AG20443 (cell line): ENCODE measurements at places on chromosomes 7 and 10.

GRCh38 chr10:95532536-95532935, 28.6 kb downstream of the SORBS1 start:
- no peak for DNase-seq

- peak; percentile 72 for DNase-seq
Observed at GRCh38 chr7:20064974-20065862, 152.0 kb downstream of the MACC1 start.

DNA sequence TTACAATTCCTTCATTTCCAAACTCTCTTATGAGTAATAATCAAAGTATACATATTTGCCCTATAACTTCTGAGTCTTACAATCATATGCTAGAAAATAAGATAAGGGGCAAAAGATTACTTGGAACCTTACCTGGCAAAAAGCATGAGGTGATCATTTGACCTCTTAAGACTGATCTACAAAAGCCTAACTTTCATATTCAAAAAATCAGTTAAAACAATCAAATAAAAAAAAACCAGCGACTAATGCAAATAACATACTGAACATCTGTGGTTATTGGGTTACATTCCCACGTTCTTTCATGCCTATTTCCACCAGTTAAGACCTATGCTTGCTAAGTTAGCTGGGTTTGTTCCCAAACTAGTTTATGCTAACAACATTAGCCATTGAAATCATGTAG, 187.6 kb downstream of the RNF133 start:
- no peak for DNase-seq

- DNase-seq: no peak
Observed at GRCh38 chr10:62904281-62904875, 88.2 kb upstream of the EGR2 start.

DNA sequence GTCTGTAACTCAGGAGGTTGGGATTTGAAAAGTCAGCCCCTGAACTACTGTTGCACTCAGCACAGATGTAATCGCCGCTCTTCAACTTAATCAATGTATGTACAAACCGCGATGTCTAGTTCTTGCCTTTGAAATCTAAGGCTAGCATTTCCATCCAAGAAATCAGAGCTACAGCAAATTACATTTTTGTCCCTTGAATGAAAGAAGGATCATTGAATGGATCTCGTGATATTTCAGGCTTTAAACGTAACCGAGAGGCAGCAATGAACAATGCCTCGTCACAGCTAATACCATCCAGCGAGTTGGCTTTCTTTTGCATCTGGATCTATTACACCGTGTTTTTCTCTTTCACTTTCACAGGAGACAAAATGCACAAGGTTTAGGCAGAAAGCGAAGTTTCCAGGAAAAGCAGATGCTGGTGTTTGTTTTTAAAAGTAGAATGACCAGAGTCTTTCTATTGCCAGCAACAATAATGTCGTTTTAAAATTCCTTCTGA, 5.5 kb downstream of the SKIDA1 start:
- DNase-seq: peak; percentile 35

DNA sequence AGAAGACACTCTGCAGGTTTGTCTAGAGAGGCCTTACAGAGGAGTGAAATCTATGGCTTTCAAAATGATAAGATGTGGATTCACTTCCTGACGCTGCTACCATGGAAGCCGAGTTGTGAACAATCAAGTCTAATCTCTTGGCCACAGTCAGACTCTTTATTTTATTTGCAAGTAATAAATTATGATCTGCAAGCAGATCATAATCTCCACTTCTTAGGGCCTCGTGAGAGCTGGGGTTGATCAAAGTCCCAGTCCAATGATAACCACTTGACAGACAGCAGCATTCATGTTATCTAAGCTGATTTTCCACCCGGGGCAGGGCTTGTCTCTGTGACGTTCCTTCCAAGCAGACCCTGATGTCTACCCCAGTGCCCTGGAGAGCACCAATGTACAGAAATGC, 776.4 kb upstream of the AUTS2 start:
- no peak for DNase-seq

DNA sequence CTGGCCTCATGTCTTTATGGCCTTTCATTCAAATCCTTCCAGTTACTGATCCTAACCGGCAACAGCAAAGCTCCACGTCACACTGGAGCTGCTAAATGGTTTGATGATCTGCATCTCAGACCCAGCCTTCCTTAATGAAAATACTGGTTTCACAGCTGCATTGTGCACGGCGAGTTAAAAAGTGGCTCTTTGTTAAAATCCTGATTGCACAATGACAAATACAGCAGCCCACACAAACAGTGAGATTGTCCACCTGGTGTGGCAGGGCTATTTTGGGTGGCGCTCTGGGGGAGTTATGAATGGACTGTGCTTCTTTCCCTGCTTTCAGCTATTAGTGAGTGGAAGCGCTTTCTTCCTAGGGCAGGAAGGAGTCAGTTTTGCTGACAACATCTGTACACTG, 63.4 kb upstream of the C1QL3 start:
- no peak for DNase-seq

GRCh38 chr7:46490406-46490805, 569.3 kb upstream of the IGFBP3 start:
- DNase-seq: no peak

GRCh38 chr10:50557130-50557682, 66.5 kb downstream of the SGMS1 start:
- no peak for DNase-seq

- DNase-seq: no peak
Observed at GRCh38 chr10:51596695-51597094, 102.7 kb downstream of the CSTF2T start.

DNA sequence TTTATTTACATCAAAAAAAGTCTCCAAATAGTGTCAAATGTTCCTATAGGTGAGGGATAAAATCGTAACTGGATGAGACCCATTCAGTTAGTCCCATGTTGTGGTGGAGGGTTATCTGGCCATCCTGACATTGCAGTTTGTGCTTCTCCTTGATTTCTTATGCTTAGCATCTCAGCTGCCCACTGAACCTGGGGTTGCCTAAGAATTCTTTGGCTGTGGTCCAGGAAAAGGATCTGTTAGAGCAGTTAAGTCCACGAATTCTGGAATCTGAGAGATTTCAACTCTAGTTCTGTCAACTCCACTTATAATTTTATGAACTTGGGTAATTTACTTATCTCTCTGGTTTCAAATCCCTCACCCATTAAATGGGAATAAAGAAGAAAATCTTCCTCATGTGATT, 1673.4 kb downstream of the REEP3 start:
- no peak for DNase-seq

DNA sequence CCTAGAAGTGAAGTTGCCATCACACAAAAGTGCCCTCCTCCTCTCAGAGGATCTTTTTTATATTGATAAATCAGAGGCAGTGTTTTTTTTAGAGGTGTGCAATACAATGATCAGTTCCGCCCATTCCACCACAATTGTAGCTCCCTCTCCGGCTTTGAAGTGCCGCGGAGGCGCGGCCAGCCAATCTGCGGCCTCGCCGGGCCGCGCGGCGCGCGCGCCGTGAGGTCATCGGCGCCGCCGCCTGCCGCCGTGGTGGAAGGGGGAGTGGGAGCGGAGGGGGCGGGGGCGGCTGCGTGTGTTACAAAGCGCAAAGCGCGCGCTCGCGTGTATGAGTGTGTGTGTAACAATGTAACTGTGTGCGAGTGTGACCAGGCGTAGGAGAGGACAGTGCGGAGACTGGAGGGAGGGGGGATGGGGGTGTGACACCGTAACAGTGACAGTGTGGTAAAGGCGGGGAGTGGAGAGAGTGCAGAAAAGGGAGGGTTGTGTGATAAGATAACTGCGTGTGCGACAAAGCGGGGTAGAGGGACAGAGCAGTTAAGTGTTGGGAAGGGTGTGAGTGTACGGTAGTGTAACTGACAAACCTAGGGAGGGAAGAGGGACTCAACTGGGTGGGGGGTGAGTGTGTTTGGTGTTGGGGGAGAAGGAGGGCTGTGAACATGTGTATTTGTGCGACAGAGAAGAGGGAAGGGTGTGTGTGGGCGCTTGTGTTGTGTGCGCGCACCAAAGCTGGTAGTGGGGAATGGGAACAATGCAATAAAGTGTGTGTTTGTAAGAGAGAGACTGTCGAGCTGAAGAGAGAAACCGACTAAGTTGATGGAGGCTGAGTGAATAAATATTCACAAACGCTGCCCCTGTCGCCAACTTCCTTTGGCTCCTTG, at the start of gene SP8:
TSS of gene SP8 (minus strand) at position 108 of the 881 bp plus-strand sequence. CDS start at position 20, 88 bp downstream.
- peak; percentile 45 for DNase-seq
